ENCODE measurements at places on chromosomes 6 and 20.

DNA sequence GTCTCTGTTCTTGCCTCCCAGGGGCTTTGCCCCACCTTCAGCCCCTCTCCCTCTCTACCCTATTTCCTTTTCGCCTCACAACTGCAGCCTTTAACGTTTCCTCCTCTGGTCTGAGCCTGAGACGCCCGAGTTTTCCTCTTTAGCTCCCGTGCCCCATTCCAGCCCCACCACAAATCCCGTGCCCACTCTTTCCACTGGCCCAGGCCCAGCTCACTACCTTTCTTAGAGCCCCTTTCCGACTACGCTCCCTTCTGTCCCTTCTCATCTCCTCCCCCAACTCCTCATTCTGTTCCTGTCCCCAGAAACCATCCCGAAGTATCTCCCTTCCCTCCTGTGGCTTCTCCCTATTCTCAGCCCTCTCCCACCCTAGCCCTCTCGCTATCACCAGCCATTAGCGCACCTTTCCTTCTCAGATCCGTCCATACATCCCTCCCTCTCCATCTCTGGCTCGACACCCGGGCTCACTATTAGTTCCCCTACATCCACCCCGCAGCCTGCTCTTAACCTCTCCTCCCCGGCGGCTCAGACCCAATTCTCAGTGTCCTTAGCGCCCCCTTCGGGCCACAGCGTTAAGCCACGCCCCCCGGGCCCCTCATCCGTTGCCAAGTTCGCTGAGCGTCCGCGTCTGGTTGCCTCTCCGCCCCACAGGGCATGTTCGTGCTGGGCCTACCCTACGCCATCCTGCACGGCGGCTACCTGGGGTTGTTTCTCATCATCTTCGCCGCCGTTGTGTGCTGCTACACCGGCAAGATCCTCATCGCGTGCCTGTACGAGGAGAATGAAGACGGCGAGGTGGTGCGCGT lies 2.7 kb downstream of the SLC32A1 start:
- no peak for DNase-seq

DNA sequence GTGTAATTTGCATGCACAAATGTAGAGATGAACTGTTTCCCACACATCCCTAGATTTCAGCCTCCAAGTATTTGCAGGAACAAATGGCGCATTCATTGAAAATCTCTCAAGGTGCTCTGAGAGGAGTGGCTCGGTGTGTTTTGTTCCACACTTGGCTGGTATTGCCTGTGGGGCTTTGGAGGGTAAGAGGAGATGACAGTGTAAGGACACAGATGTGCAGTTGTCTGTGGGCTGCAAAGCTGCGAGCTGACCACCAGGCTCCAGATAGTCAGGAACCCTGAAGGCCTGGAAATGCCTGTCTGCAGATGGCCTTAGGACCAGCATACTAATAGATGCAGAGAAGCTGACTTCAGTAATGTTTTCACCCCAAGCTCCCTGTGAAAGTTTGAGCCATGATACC lies 57.7 kb upstream of the PBOV1 start:
- DNase-seq: no peak

GRCh38 chr6:45478240-45478639 lies 100.5 kb upstream of the SUPT3H start:
- no peak for DNase-seq

DNA sequence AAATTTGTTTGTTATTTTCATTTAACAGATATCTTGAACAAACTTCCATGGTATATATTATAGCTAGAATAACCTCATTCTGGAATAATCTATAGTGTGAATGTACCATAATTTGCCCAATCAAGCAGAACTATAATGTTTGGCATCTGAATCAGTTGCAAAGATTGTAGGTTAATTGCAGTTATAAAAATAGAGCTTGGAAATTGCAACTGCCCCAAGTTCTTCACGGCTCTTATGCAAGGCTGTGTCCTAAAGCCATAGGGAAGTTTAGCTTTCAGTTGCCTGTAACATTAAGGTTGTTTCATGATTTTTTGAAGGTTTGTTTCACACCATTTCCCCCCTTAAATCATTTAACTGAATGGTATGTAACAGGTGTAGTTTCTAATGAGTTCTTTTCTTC lies 19.4 kb downstream of the NQO2 start:
- no peak for DNase-seq

- DNase-seq: no peak
These were observed 142.6 kb downstream of the ARHGAP18 start for GRCh38 chr6:129567374-129567773.

GRCh38 chr20:8642247-8642646 lies 426.6 kb upstream of the PLCB4 start:
- DNase-seq: no peak

- no peak for DNase-seq
These were observed 32.1 kb downstream of the C20orf173 start for GRCh38 chr20:35497320-35497719.

GRCh38 chr6:169344750-169345065 lies 91.1 kb upstream of the THBS2 start:
- DNase-seq: no peak

DNA sequence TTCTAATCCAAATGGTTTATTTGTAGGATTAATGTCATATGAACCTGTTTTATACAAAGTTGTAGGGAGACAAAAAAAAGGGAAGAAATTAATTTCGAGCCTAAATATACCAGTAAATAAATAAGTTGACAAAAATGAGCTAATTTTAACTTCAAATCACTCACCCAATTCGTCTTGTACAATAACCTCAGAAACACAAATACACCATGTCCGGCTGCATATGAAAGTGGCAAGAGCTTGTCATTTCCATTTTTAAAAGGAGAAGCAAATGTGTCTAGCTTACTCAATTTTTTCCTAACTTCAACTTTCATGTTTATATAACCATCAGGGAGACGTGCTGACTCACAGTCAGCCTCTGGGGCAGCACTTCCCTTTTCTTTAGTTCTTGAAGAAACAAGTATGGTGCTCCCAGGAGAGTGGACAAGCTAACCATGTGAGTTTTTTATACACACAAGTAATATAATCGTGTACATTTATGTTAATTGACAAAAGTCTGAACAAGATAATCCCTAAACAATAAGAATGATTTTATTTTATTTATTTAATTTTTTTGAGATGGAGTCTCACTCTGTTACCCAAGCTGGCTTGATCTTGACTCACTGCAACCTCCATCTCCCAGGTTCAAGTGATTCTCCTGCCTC lies 55.5 kb upstream of the SGK1 start:
- no peak for DNase-seq

DNA sequence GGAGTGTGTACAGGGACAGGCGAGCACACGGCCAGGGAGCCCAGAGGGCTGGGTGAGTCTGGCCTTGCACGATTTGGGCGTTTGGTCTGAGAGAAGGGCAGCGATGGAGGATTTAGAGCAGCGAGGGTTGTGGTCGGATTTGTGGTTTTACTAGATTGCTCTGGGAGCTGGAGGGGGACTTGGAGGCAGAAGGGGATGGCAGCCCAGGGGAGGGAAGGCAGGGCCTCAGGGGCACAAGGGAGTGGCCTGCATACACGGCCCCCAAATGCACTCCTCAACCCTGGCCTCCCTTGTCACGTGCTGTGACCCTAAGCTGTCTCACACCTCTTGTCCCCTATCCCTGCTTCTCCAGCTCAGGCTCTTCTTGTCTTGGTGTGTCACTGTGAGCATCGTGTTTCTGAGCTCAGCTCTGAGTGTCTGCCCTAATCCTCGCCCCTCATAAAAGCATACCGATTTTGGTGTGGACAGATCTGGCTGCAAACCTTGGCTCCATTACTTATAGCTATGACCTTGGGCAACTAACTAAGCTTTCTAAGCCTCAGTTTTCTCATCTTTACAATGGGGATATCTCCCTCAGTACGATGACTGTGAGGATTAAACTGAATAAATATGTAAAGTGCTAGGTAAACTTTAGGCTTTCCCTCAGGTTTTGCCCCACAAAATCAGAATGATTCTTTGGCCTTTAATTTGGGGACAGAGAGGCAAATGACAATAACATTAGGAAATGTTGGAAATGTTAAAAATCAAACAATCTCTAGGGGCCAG lies 120.1 kb upstream of the ARMC2 start:
- no peak for DNase-seq

DNA sequence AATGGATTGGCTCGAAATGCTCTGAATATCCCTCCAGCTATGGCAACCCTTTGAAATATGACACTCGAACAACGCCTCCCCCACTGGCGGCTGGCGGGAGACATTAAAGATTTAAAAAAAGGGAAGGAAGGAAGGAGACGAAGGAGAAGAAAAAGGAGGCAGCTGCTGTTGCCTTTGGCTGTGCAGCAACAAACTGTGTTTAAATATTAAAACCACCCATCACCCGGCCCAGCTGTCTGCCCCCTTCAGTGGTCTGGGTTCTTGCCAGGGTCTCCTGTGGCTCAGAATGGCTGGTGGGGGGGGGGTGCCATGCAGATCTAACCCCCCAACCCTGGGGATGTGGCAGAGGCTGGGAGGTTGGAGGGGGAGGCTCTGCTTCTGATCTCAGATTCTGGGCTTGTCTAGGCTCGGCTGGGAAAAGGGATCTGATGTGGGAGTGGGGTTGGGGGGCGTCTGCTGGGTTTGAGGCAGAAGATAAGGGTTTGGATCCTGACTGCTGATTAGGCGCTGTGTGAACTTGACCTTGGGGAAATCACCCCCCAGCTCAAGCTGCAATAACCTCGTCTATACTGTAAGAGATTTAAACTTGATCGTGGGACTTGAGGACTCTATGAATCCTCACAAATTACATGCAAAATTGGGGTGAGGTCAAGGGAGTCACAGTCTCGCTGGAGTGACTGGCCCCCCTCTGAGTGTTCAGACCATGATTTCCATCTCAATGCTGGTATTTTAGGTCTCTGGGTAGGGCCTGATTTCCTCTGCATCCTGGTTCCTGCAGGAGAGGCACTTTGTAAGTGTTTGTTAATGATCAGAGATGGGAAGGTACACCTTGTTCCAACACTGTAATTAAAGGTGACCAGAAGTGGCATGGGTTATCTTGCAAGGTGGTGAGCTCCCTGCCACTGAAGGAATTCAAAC lies 40.3 kb upstream of the BLCAP start:
- peak; percentile 55 for DNase-seq

- no peak for DNase-seq
These were observed 1.4 kb downstream of the CUL9 start for GRCh38 chr6:43183441-43183840.

DNA sequence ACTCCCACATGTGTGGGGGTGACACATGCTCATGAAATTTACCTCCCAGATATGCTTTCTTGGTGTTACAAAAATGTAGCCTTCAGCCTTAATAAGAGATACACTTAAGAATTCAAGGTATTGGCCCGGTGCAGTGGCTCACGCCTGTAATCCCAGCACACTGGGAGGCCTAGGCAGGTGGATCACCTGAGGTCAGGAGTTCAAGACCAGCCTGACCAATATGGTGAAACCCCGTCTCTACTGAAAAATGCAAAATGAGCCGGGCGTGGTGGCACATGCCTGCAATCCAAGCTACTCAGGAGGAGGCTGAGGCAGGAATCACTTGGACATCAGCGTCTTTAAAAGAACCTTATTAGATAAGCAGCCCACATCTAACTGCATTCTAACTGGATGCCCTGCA lies 614.3 kb upstream of the CDH4 start:
- no peak for DNase-seq

DNA sequence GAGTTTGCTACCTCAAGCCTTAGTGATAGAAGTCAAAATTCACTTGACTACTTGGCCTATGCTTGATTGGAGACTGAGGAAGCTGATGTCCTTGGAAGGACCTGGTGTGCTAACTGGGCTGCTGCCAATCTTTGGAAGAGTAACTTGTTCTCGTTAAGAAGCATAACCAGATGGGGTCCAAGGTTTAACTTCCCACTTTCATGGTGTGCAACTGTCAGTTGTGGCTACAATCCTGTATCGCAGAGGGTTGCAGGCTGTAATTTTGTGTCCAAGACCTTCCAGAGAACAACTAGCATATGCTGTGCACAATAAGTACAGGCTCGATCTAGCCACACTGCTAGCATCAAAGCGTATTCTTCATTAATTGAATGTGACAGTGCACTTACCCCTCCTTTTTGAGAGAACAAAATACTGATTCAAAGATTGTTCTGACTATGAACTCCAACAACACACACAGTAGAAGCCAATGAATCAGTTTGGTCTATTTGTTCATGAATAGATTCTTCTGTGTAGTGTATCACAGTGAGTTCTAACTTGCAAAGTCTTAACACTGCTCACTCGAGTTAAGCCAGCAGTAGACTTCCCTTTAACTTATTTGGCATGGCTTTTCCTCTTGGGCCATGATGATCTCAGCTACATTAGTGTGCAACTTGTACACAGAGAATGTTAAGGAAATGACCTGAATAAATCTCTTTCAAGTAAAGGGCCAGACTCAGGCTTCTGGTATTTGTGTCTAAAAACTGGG lies 15.8 kb upstream of the PLCB1 start:
- no peak for DNase-seq

DNA sequence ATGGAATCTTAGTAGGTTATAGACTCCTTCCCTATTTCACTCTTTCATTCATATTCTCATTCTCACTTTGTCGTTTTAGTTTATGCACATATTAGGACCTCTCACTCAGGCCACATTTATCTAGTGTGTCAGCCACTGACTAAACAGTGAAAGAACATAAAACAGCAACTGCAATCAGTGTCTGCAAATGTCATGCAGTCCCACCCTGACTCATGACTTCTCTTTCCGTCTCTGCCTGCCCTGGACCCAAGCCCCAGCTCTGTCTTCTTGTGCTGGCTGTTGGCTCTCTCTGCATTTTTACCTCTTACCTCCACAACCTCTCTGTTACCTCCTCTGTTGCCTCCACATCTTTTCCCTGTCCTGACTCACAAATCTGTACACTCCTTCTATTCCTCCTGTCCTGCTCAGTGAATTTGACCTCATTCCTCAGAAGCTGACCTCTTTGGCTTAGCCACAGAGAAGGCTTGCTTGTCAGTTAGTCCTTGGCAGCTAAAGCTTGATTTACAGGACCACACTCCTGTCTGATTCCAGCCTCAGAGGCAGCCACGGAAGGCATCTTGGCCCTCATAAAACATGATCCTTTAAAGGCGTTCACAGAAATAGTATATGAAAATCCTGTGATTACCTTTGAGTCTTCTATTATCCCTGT lies 247.6 kb downstream of the PKHD1 start:
- no peak for DNase-seq

DNA sequence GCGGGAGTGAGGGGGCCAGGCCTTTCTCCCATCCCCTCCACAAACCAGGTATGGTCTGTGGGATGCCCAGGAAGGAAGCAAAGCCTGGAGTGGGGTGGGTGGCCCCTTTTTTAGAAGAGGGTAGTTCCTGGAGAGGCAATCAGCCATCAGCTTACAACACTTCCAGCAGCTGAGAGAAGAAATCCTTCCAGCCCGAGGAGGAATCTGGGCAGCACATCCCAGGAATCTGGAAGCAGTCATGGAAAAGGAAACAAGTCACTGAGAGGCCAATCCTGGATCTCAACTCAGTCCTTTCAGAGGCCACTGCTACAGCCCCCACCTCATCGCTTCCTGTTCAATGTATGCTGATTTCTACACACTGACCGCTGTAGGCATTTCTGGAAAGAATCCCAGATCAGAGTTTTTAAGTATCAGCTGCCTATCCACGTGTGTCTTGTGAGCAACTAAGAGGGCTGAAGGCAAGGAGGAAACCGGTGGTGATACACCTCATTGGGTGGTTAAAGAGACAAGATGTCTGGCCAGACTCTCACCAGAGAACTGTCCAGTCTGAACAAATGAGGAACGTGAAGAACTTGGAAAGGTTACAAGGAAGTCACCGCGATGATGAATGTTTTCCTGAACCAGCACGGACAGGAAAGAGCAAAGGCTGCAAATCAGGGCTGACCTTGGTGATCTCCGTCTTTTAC lies 92.9 kb upstream of the SHLD1 start:
- DNase-seq: no peak
